Hepatic stellate cell (primary cell): ENCODE measurements at places on chromosomes 16 and 17.

- DNase-seq = no peak
Observed at GRCh38 chr17:58534331-58534730, 19.9 kb upstream of the MTMR4 start.

GRCh38 chr16:22181426-22181825 is 19.1 kb downstream of the SDR42E2 start:
- no peak for DNase-seq

GRCh38 chr17:18380471-18381157 is 3.0 kb downstream of the EVPLL start:
- DNase-seq = no peak

- DNase-seq = no peak
Observed at GRCh38 chr17:83076938-83077337, 2.5 kb upstream of the METRNL start.

- no peak for DNase-seq
Observed at GRCh38 chr17:17928398-17929287, 43.6 kb downstream of the TOM1L2 start.

GRCh38 chr16:48616571-48616970 is 6.6 kb upstream of the N4BP1 start:
- no peak for DNase-seq

GRCh38 chr17:10394201-10394887 is 21.5 kb upstream of the MYH13 start:
- no peak for DNase-seq

DNA sequence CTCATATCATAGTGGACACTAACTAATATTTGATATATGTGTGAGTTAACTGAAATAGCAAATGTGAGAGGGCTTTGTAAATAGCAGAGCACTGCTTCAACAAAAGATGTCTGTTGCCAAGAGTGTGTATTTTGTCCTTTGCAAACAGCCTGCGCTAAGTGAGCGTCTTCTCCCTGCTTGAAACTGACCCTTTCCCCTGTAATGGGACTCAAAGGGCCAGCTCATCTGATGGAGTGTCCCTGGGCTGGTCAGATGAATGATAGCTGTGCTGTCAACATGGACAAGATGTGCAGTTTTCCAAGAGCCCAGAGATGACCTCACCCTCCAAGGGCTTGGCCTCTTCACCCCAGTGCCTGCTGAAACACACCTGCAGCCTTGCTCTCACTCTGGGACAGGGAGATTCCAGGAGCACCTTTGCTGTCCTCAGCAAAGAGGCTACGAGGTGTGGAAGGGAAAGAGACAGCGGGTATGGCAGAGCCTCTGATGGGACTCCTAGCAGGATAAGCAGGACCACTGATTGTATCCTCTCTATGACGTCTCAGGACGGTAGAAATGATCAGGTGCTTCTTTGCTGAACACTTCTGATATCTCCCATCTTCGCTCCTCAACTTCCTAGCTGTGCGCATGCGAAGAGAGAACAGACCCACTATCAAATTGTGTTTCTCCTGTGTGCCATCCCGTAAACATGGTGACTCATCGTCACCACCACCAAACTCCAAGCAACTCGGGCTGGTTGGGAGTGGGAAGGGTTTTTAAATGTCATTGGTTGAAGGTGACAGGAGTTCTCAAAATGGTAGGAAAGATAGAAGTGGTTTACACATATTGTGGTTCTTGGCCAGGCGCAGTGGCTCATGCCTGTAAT is 35.8 kb upstream of the TBX2 start:
- DNase-seq = no peak

DNA sequence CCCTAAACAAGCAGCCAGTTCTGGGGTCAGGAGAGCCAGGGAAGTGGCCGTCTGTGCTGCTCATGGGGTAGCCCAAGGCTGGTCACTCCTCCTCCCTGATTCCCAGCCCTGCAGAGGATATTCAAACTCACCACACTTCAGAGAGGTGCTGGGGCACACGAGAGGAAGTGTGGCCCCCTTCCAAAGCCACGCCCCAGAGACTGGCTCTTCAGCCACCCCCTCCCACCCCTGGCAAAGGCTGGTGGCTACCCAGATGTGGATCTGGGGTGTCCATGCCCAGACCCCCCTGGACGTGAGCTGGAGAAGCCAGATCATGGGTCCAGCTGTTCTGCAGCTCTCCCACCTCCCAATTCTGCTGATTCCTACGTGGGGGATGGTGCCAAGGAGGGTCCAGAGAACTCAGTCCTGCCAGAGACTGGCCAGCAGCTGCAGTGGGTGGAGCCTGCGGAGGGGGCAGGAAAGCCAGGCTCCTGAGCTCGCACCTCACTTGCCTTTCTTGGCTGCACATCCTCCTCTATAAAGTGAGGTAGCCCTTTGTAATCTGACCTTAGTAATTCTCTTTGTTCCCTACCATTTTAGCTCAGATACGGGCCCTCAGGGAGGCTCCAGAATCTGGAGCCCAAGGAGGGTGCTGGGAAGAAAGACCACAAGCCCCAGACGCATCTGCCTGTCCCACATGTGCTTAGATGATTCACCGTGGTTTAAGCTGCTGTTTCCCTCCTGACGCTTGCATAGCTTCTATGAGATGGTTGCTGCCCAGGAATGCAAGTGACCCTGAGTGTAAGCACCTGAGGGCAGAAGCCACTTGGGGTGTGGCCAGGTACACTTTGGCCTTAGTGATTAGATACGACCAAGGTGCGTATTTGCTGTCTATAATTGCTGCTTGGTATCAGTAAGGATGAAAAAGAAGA is 15.3 kb downstream of the SDK2 start:
- DNase-seq = no peak

DNA sequence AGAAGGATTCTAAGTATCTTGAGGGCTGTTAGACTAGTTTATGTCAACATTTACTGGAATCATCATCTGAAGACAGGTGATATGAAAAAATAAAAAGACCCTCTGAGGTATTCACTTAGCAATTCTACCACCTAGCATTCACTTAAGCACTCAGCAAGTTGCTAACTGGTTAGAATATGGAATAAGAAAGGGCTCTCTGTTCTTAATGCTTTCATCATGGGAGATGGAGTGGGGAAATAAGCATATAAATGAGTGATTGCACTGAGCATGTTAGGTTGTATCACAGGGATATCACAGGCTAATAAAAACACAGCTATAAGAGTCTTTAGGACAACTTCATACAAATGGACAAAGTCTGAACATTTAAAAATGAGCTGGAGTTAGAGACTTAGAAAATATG is 1238.8 kb downstream of the CDH11 start:
- DNase-seq = no peak

DNA sequence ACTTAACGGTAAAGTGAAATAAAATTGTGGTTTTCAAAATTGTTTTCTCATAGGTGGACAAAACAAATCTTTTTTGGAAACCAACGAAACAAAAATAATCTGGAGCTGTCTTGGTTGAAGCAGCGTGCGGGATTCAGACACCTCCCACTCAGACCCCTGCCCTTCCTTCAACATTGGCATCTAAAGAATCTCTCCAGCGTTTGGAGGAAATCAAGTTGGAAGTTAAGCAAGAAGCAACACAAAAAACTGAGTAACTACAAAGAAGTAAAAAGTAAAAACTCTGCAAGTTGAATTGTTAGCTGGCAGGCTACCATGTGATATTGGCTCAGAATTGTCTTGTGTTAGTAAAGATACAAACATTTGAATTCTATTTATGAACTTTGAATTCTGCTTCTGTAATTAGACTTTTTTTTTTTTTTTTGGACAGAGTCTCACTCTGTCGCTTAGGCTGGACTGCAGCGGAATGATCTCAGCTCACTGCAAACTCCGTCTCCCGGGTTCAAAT is 361.0 kb upstream of the PMFBP1 start:
- DNase-seq = no peak
